A172 (cell line): ENCODE measurements at places on chromosomes 7 and 10. TPM values are rescaled to one million over a fixed set of nuclear protein-coding genes. Genes with fewer than 3 reads are reported as not detected.

DNA sequence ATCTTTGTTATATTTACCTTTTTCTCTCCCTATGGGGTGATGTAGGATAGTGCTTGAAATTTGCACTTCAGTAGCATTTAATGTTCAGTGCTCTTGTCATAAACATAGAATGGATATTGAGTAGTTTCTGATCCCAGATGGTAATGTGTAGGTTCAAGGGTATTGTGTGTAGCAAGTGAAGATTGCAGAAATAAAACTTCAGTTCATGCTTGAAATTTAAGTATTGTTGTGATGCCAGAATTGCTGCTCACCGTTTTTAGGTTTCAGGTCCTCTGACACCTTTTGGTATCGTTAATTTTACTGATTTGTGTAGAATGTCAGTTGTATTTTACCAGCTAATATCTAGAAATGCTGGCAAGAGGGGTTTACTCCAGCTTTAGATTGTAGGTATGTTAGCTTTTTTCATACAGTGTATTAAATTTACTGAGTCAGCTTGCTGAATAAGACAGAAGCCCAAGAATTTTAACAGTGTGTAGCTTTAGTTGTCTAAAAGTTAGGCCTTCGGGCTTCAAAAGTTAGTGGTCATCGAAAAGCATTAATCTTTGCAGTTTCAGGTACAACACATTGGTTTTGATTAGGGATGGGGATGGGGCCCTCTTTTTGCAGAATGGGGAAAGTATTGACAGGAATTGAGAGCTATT lies 1.9 kb downstream of the PTEN start:
- peak; percentile 18 for DNase-seq

- no peak for DNase-seq
These were observed 50.6 kb downstream of the PARD3 start for GRCh38 chr10:34764472-34764946.

- DNase-seq = no peak
These were observed 26.0 kb downstream of the RNF32 start for GRCh38 chr7:156666368-156667109.

DNA sequence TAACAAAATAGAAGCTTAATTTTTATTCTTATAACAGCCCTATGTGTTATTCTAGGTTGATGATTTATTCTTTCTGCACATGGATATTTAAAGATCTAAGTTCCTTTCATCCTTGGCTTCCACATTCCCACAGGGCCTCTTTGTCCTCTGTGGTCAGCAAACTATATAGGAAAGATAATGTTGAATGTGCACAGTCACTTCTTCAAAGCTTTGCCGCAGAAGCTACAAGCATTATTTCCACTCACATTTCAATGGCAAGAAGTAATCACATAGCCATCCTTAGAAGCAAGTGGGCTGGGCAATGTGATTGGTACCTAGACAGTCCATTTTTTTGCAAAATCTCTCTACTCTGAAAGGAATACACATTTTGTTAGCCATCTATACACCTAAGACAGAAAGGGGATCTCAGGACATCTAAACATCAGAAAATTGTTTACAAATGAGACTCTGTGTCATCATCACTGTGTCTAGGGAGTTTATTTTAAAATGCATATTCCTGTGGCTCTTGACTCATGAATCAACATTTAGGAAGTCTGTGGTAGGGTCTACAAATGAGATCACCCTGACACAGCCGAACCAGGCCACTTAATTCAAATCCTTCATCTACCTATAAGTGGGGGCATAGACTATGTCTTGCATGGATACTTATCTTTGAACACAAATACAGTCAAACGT lies 1060.5 kb downstream of the XPNPEP1 start:
- DNase-seq = no peak

GRCh38 chr10:73865459-73866442 lies 8.6 kb downstream of the CAMK2G start:
- no peak for DNase-seq

- no peak for DNase-seq
These were observed 348.4 kb upstream of the MTPN start for GRCh38 chr7:136325578-136325977.

- DNase-seq = no peak
These were observed 67.1 kb downstream of the WAC start for GRCh38 chr10:28600056-28600455.

DNA sequence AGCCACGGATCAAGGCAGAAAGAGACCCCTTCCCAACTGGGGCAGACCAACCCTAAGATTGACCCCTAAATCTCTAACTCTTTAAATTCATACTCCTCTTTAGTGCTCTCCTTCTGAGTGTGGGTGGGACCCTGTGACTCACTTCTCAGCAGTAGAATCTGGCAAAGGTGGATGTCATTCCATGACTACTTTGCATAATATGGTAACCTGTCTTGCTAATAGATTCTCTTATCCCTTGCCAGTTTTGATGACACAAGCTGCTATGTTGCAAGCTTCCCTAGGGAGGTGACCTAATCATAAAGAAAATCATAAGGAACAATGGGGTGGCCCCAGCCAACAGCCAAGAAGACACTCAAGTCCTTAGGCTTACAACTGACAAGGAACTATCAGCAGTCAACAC lies 155.4 kb upstream of the VWC2 start:
- DNase-seq = no peak

DNA sequence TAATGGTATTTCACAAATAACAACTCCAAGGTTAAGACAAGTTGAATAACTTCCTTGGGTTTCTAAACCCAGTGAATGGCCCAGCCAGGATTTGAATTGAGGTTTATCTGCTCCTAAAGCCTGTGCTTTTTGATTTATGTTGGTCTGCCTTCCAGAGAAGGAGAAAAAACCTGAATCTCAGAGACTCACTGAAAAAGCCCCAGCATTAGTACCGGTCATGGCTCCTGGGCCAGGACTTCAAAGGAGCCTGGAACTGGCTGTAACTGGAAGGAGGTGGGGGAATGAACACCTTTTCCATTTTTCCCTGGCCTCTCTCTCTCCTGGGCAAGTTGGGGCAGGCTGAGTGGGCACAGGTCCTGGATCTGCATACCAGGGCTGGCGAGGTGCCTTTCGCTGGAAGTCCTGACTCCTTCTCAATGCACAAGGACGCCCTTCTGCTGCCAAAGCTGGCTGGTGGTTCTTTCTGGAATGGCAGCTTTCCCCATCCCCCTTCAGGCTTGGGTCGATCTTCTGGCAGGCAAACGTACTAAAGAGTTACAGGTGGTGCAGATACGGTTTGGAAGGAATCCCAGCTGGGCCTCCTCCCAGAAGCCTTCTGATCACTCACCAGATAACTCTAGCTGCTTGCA lies 268.2 kb downstream of the PTEN start:
- peak; percentile 38 for DNase-seq

GRCh38 chr7:26348234-26348851 lies 56.7 kb downstream of the SNX10 start:
- DNase-seq = no peak

- no peak for DNase-seq
These were observed 249.7 kb downstream of the TNS3 start for GRCh38 chr7:47332213-47332612.

DNA sequence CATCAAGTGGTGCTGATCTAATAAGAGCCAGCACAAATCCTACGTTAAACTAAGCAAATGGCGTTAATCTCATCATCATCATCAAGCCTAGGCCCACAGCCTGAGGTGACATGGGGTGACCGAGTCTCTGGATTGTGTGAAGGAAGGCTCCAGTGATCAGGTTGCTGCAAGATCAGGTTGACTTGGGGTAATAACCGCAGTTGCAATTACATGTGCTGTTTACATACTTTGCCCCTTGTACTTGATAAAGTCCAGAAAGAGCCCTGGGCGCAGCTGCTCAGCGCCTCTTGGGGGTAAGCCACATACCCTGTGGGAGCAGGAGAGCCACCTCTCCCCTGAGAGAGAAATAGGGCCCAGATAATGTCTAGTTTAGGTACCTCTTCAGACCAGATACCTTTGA lies 228.1 kb downstream of the WDR11 start:
- DNase-seq = no peak

GRCh38 chr7:134865001-134865845 lies 85.8 kb downstream of the CALD1 start:
- peak; percentile 9 for DNase-seq

GRCh38 chr10:112946649-112947048 lies 3.4 kb upstream of the TCF7L2 start:
- DNase-seq = no peak

GRCh38 chr7:84083846-84084245 lies 110.7 kb downstream of the SEMA3A start:
- no peak for DNase-seq

GRCh38 chr10:78262860-78263259 lies 229.2 kb downstream of the RPS24 start:
- DNase-seq = no peak

DNA sequence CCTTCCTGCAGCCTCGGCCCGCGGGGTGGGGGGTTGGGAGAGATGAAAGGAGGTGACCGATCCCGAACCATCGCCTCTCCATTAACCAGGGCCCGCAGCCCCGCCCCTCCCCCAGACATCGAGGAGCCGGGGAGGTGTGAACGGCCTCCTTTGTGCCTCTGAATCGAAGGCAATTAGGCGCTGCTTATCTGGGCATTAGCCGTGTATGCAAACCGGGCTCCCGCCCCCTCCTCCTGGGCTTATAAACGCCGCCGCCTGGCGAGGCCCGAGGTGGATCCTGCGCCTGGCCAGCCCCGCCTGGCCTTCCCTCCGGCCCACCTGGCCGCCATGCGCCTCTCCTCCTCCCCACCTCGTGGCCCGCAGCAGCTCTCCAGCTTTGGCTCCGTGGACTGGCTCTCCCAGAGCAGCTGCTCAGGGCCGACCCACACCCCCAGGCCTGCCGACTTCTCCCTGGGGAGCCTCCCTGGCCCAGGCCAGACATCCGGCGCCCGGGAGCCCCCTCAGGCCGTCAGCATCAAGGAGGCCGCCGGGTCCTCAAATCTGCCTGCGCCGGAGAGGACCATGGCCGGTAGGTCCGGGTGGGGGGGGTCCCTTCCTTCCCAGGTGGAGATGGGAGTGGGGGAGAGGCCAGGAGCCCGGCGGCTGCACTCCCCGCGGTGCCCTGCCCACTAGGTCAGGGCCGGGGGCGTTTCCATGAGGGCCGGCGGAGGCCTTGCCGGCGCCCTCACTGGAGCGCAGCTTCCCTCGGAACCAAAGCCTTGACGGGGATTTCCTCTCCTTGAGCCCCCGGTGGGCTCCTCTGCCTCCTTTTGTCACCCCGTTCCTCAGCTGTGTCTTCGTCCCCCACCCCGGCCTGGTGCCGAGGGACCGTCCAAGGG lies at the start of gene VENTX:
VENTX (plus strand) TSS at position 268 of the 878 bp plus-strand sequence; CDS start at position 328, 60 bp downstream.
- no peak for DNase-seq

- DNase-seq = no peak
These were observed 159.1 kb upstream of the YAE1 start for GRCh38 chr7:39407137-39407536.

- no peak for DNase-seq
These were observed 16.3 kb downstream of the ZMIZ1 start for GRCh38 chr10:79084972-79085597.

The MKRN1 gene
- total RNA-seq = 52.0 and 66.3 TPM in 2 replicates

The COL1A2 gene
- total RNA-seq = 104 and 144 TPM in 2 replicates

The CALML5 gene
- not detected in 2 replicates for total RNA-seq

The PTPRE gene
- 3.8 and 4.7 TPM in 2 replicates for total RNA-seq

The RAMP3 gene
- 0.10 TPM in 1 of 2 replicates, not detected in the other for total RNA-seq

The ZNF425 gene
- total RNA-seq = 1.9 and 2.7 TPM in 2 replicates

The LRRN3 gene
- total RNA-seq = not detected in 2 replicates

The WDR86 gene
- 0.10 TPM in 1 of 2 replicates, not detected in the other for total RNA-seq

The CREM gene
- 44.8 and 47.3 TPM in 2 replicates for total RNA-seq

The CPA2 gene
- total RNA-seq = not detected in 2 replicates
